ENCODE measurements at places on chromosomes 2 and 18. TPM values are rescaled to one million over a fixed set of nuclear protein-coding genes. Genes with fewer than 3 reads are reported as not detected.

GRCh38 chr2:165691615-165692014 is 102.4 kb downstream of the GALNT3 start:
- DNase-seq, result no peak
- H3K4me3 ChIP-seq, result no peak overlapping the region
- H3K27ac ChIP-seq, result no peak overlapping the region
- H3K4me1 ChIP-seq, result no peaks in the 10 kb centered on the region

- no peak overlapping the region for H3K4me3 ChIP-seq
- no peak overlapping the region for H3K27ac ChIP-seq
- DNase-seq, result no peak
- H3K27me3 ChIP-seq, result peaks cover 12% of the 10 kb centered on the region
Observed at GRCh38 chr2:127027715-127028114, 79.2 kb downstream of the BIN1 start.

GRCh38 chr2:10343658-10344057 is 41.0 kb downstream of the HPCAL1 start:
- no peaks in the 10 kb centered on the region for H3K36me3 ChIP-seq
- H3K27ac ChIP-seq, result no peak overlapping the region
- no peak for DNase-seq
- no peaks in the 10 kb centered on the region for H3K4me1 ChIP-seq
- H3K27me3 ChIP-seq, result no peaks in the 10 kb centered on the region

DNA sequence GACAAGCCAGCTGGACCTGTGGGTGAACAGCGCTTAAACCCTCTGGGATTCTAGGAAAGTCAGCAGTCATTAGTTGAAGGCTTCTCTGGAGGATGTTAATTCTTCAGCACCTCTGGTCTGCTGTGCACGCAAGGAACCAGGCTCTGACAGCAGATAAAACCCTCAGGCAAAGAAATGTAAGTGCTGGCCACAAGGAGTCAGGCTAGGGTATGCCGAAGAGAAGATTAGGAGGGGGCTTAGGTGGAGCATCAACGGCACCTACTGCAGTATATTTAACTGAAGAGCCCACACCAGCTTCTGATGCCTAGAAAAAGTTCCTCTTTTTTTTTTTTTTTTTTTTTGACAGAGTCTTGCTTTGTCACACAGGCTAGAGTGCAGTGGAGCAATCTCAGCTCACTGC is 304.2 kb upstream of the MC4R start:
- DNase-seq, result no peak
- no peaks in the 10 kb centered on the region for H3K36me3 ChIP-seq
- no peak overlapping the region for H3K4me3 ChIP-seq
- H3K27me3 ChIP-seq, result no peaks in the 10 kb centered on the region
- H3K27ac ChIP-seq, result no peak overlapping the region

DNA sequence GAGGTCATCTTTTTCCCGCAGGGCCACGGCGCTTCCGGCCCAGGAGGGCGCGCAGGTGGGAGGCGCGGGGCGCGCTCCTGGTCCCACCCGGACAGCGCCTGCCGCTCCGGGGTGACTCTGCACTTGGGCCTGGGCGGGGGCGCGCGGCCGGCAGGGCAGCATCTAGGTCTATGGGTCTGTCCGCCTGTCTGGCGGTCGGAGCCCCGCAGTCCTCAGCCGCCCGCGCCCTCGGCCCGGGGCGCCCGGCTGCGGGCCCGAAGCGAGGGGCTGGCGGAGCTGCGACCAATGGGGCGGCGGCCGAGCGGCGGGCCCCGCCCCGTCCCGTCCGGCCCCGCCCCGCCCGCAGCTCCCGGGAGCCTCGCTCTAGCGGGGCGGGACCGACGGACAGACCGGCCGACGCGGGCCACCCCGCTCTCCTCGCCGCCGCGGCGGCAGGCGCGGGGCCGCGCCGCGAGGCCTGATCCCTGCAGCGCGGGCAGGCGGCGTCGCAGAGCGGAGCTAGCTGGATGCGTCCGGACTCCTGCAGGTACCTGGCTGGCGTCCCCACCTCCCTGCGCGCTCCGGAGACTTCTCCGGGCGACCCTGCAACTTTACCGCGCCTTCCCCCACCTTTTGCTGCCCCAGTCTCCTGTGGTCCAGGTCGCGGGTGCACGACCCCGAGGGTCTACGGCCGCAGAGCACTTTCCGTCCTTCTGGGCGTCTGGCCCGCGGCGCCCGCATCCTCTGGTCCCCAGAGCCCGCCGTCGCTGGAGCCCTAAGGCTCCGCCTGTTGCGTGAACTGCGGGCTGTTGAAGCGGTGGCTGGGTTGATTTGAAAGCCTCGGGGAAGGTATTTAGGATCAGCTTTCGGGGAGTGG is at the start of gene KCNS3:
TSS of gene KCNS3 (plus strand) at position 387 of the 856 bp plus-strand sequence. CDS start 52,342 bp downstream, outside the sequence.
- peak; percentile 17 for DNase-seq
- H3K4me3 ChIP-seq, result peak within 1 kb of the TSS; percentile 79
- H3K27ac ChIP-seq, result peak within 1 kb of the TSS; percentile 87
- no peaks in the 10 kb centered on the region for H3K27me3 ChIP-seq
- no peaks in the 10 kb centered on the region for H3K4me1 ChIP-seq

DNA sequence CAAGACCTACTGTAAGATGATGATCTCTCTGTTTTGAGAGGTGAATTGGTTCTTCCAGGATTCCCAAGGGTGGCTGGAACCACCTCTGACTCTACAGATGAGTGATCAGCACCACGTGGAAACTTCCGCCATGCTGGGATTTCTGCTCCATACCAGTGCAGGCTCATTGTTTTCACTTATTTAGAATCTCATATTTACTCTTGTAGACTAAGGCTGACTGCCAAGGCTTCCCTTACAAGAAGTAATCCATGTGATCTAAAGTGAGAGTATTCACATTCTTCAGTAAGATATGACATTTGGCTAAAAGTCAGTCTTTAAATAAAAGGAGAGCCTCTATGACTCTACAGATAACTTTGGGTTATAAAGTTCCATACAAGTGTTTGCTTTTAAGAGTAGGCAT is 322.9 kb upstream of the RAB12 start:
- no peaks in the 10 kb centered on the region for H3K4me1 ChIP-seq
- no peaks in the 10 kb centered on the region for H3K27me3 ChIP-seq
- H3K36me3 ChIP-seq, result no peaks in the 10 kb centered on the region
- no peak overlapping the region for H3K4me3 ChIP-seq
- DNase-seq, result no peak

The GRHL1 gene
- total RNA-seq, result 86.3 TPM

GRCh38 chr2:188974164-188974563 is at the start of gene COL3A1:
Gene COL3A1, plus strand, starts transcription at chr2:188974373. Its CDS starts 117 bp downstream, at chr2:188974490.
- peak within 1 kb of the TSS; percentile 60 for H3K4me3 ChIP-seq
- H3K27ac ChIP-seq, result peak within 1 kb of the TSS; percentile 80
- H3K27me3 ChIP-seq, result no peaks in the 10 kb centered on the region

DNA sequence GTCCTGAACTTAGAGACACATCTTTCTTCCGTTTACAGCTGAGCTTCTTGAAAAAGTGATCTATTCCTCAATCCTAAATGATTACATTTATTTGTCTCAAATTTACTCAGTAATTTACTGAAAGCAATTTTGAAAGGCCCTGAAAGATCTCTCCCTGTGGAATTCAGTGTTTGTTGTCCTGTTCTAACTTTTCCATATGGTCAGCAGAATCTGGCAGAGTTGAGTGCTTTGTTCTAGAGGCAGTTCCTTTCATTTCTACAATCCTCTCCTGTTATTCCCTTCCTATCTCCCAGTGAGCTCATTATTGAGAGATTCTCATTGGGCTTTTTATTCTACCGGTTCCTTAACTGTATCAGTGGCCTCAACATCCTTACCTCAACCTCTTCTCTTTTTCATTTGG is 36.5 kb upstream of the REG3G start:
- no peak overlapping the region for H3K4me3 ChIP-seq
- no peak for DNase-seq
- H3K27me3 ChIP-seq, result no peaks in the 10 kb centered on the region
- H3K4me1 ChIP-seq, result no peaks in the 10 kb centered on the region
- no peak overlapping the region for H3K27ac ChIP-seq

- H3K27me3 ChIP-seq, result no peaks in the 10 kb centered on the region
- no peaks in the 10 kb centered on the region for H3K4me1 ChIP-seq
- H3K27ac ChIP-seq, result no peak overlapping the region
- H3K36me3 ChIP-seq, result no peaks in the 10 kb centered on the region
- no peak overlapping the region for H3K4me3 ChIP-seq
Observed at GRCh38 chr2:120992791-120993555, 257.3 kb downstream of the GLI2 start.

GRCh38 chr2:150778828-150779227 is 291.4 kb upstream of the RND3 start:
- no peaks in the 10 kb centered on the region for H3K36me3 ChIP-seq
- H3K4me1 ChIP-seq, result no peaks in the 10 kb centered on the region
- no peak overlapping the region for H3K27ac ChIP-seq
- no peaks in the 10 kb centered on the region for H3K27me3 ChIP-seq
- DNase-seq, result no peak
- no peak overlapping the region for H3K4me3 ChIP-seq

DNA sequence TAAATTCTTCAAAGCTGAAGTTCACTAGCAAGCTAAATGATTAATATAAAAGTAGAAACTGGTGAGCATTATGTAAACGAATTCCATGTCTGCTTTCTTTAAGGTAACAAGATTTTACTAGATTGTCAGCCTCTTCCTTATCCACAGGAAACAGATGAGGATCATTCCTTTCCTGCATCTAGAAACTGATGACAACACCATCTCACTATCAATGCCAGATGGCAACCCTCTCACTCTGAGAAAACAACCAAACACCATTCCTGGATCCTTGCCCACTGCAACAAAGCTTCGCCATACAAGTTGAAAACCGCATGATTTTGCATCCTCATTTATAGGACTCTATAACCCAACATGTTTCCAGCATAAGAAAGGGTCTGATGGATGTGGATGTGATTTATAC is 122.9 kb downstream of the ZNF521 start:
- no peaks in the 10 kb centered on the region for H3K27me3 ChIP-seq
- H3K4me3 ChIP-seq, result no peak overlapping the region
- H3K27ac ChIP-seq, result peak overlapping the region; percentile 67
- H3K36me3 ChIP-seq, result no peaks in the 10 kb centered on the region

The PAX8 gene
- 1.0 TPM for total RNA-seq

- H3K27ac ChIP-seq, result no peak overlapping the region
- H3K4me3 ChIP-seq, result no peak overlapping the region
- H3K27me3 ChIP-seq, result no peaks in the 10 kb centered on the region
Observed at GRCh38 chr2:55408918-55409868, 10.5 kb downstream of the CCDC88A start.

- H3K36me3 ChIP-seq, result no peaks in the 10 kb centered on the region
- no peak overlapping the region for H3K4me3 ChIP-seq
- H3K4me1 ChIP-seq, result no peaks in the 10 kb centered on the region
- DNase-seq, result no peak
Observed at GRCh38 chr2:240601831-240602160, 15.3 kb downstream of the CAPN10 start.

DNA sequence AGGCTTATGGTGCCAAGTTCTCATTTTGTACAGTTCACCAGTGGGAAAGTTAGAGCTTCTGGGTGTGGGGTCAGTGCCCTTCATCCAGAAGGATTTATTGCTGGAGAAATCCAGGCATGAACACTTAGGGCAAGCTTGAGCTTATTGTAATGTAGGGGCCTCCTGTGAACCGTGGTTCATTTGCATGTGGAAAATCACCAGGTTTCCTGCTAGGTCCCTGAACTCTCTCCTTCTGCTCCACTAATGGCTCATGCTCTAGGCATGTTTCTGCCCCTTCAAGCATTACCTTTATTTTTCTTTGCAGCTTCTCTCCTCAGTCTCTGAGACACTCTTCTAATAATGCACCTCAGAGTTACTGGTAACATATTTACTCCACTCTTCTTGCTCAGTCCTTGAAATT is 79.3 kb upstream of the FAM98A start:
- no peaks in the 10 kb centered on the region for H3K36me3 ChIP-seq
- H3K4me1 ChIP-seq, result no peaks in the 10 kb centered on the region
- DNase-seq, result no peak
- no peak overlapping the region for H3K27ac ChIP-seq
- H3K27me3 ChIP-seq, result no peaks in the 10 kb centered on the region

GRCh38 chr2:68086166-68086565 is 23.4 kb upstream of the C1D start:
- no peaks in the 10 kb centered on the region for H3K27me3 ChIP-seq
- DNase-seq, result no peak
- no peak overlapping the region for H3K27ac ChIP-seq

DNA sequence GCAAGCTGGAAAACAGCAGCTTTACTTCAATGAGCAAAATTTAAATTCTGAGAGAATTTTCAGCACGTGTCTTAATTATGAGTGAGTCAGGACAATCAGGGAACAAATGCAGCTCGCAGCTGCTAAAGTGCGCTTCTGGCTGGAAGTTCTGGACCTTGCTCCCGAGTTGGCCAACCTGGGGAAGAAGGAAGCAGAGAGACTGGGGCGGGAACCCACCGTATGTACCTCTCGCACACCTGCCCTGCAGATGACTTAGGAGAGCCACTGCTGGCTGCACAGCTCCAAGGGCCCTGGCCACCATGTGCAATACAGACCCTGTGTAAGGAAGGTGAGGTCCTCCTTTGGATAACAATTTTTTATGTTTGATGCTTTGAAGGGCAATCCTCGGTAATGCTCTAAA is 42.4 kb downstream of the REEP1 start:
- H3K36me3 ChIP-seq, result no peaks in the 10 kb centered on the region
- H3K27ac ChIP-seq, result no peak overlapping the region
- no peak for DNase-seq
- H3K27me3 ChIP-seq, result no peaks in the 10 kb centered on the region
- no peaks in the 10 kb centered on the region for H3K4me1 ChIP-seq

GRCh38 chr2:33242845-33243244 is 233.6 kb upstream of the RASGRP3 start:
- no peak for DNase-seq
- H3K4me3 ChIP-seq, result no peak overlapping the region
- no peaks in the 10 kb centered on the region for H3K4me1 ChIP-seq

DNA sequence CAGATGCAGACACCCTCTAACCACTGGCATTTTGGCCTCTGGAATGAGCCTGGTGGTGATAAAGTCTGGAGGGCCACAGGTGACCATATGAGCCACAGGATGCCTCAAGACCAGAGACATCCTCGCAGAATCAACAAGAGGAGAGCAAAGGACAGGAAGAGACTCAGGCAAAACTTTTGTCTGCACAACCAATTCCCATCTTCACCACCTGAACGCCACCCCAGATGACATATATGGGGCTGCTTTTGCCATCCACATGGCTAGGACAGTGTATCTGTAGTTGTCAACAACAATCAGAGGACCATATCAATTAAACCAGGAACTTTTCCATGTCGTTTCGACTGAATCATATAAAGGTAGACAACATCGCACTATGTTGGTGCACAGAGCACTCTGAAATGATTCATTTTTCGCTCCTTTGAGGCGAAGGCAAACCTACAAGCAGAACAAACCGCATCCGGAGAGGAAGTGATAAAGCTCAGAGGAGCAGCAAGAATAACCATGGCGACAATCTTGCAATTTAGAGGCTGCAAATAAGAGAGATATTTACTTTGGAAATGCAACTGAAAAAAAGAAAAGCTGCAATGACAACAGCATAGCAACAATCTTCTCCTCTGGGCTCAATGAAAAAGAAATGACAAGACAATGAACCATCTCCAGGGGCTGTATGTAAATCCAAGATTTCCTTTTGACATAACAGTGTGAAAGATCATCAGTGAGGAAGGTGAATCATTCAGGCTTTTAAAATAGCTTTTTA is 204.5 kb downstream of the ARL4C start:
- no peaks in the 10 kb centered on the region for H3K4me1 ChIP-seq
- no peak overlapping the region for H3K27ac ChIP-seq
- DNase-seq, result no peak

The PSD4 gene
- total RNA-seq, result 61.2 TPM

GRCh38 chr18:25057491-25058050 is 294.4 kb downstream of the ZNF521 start:
- no peaks in the 10 kb centered on the region for H3K36me3 ChIP-seq
- H3K27me3 ChIP-seq, result no peaks in the 10 kb centered on the region
- H3K4me3 ChIP-seq, result no peak overlapping the region
- DNase-seq, result no peak
